ENCODE measurements at places on chromosomes 1 and 21. TPM values are rescaled to one million over a fixed set of nuclear protein-coding genes. Genes with fewer than 3 reads are reported as not detected.

The CCDC28B gene
- 19.2 TPM for total RNA-seq

The OR10J4 gene
- total RNA-seq: not detected

The CFHR3 gene
- total RNA-seq: not detected

The CD52 gene
- total RNA-seq: not detected

DNA sequence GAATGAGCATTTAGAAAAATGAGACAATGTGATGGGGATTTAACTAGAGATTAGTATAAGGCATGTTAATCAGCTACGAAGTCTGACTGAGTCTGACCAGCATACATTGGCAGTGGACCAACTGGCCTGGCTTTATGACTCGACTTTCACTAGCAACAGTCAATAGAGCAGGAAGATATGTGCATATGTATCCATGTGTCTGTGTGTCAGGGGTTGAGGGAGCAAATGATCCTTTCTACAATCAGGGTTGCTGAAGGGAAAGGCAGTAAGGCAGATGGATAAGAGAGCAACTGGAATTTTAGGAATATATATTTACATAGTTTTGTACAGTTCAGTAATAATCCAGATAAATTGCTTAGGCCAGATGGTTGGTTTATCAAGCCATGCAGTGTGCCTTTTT, 645.6 kb downstream of the PLA2G4A start:
- DNase-seq: peak; percentile 74

GRCh38 chr1:47708019-47708535, 270.2 kb downstream of the FOXD2 start:
- DNase-seq: no peak

- DNase-seq: no peak
Observed at GRCh38 chr21:43021756-43022600, 47.6 kb downstream of the PKNOX1 start.

DNA sequence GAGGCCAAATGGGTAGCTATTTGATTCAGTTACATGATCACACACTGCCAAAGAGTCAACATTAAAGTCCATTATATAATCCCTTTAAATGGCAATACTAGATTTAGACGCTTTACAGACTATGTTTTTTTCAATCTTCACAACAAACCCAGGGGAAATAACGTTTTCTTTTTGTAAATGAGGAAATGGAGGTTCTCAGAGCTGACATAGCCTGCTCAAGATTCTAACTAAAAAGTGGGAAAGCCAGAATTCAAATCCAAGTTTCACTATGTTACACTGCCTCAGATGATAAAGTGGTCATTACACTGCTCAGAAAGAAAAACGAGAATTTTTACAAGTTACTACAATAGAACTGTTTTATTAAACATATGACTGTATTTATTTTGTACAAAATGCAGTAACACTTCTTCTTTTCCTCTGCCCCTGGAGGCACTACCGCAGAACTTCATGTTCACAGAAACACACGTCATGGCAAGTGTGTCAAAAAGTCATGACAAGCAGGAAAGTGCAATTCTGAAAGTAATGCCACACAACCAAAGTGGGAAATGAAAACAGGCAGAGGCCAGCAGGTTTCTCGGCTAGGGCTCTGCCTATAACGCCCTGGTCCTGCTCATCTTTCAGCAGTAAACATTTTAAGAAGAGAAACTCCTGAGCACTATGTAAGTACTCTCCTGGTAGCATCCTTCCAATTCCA, 19.0 kb downstream of the THEMIS2 start:
- no peak for DNase-seq

DNA sequence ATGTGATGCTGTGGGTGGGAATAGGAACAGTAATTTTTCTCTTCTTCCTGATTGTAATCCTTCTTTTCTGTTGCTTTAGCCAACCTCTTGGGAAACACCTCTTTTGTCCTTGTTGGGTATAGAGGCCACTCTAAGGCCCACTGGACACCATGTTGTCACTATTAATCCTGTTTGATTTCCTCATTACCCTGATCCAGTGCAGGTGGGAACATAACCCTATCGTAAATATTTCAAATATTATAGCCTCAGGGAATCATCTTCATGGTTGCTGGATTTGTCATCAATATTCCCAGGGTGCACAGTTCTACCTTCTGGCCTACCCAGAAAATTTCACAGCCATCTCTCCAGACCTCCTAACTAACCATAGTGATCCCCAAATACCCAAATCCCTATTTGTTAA, 27.9 kb upstream of the SLC6A9 start:
- no peak for DNase-seq

- no peak for DNase-seq
Observed at GRCh38 chr1:91842563-91842962, 43.4 kb downstream of the TGFBR3 start.

DNA sequence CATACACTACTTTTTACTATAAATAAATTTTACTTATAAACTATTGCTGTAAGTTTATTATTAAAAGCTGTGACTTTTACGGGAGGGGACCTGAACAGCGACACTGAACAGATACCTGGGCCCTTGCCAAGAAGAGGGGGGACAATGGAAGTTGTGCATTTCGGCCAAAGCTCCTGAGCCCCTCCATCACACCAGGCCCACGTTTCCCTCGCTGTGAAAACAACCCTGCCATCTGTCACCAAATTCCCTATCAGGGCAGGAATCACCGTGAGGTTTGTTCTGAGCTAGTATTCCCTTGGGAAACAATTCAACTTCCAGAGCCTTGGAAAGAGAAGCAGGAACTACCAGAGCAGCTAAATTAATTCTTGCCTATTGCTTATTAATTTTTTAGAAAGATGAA, 37.0 kb downstream of the VTCN1 start:
- no peak for DNase-seq

- DNase-seq: peak; percentile 6
Observed at GRCh38 chr1:201982082-201982622, 296 bp upstream of the RNPEP start.
